ENCODE measurements at places on chromosomes 5 and 9.
A peak's percentile ranks its signal among the peaks of the same experiment; 100 is the strongest.

DNA sequence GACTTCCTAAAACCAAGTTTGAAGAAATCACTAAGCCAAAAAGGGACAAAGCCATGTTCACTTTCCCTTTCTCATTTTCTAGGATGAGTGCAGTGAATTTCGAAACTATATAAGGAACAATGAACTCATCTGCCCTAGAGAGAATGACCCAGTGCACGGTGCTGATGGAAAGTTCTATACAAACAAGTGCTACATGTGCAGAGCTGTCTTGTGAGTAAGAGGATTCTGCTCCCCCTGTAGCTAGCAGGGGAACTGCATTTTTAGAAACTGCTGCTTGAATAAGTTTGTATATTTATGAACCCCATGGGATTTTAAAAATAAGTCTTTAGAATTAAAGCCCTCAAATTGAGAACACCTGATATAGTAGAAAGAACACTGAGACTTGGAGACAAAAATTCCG is 42.7 kb upstream of the SPINK14 start:
- H3K4me3 ChIP-seq: no peak overlapping the region
- DNase-seq: no peak
- H3K36me3 ChIP-seq: peaks cover 25% of the 10 kb centered on the region
- no peaks in the 10 kb centered on the region for H3K27me3 ChIP-seq
- H3K27ac ChIP-seq: no peak overlapping the region

- no peaks in the 10 kb centered on the region for H3K4me1 ChIP-seq
- peaks cover 45% of the 10 kb centered on the region for H3K36me3 ChIP-seq
- H3K27ac ChIP-seq: no peak overlapping the region
- no peak overlapping the region for H3K4me3 ChIP-seq
- H3K27me3 ChIP-seq: no peaks in the 10 kb centered on the region
These were observed 31.7 kb downstream of the CLTA start for GRCh38 chr9:36222449-36222848.

- no peaks in the 10 kb centered on the region for H3K27me3 ChIP-seq
- no peak overlapping the region for H3K27ac ChIP-seq
- H3K4me3 ChIP-seq: no peak overlapping the region
- H3K36me3 ChIP-seq: peaks cover 23% of the 10 kb centered on the region
- no peaks in the 10 kb centered on the region for H3K4me1 ChIP-seq
These were observed 8.0 kb downstream of the CEP72 start for GRCh38 chr5:620152-620551.

DNA sequence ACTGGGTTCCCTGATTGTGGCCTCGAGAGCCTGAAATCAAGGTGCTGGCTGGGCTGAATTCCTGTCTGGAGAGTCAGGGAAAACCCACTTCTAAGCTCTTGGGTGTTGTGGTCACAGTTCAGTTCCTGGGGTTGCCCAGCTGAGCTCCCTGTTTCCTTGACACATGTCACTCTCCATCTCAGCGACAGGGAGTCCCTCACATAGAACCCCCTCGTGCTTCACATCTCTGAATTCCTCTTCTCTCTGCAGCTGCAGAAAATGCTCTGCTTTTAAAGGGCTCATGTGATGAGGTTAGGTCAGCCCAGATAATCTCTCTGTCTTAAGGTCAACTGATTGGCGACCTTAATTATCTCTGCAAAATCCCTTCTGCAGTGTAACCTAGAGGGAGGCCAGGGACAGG is 53.5 kb upstream of the NFIL3 start:
- H3K27me3 ChIP-seq: no peaks in the 10 kb centered on the region
- no peaks in the 10 kb centered on the region for H3K4me1 ChIP-seq
- H3K27ac ChIP-seq: no peak overlapping the region
- DNase-seq: no peak
- H3K4me3 ChIP-seq: no peak overlapping the region

GRCh38 chr9:70618784-70619183 is 204.3 kb upstream of the KLF9 start:
- no peak overlapping the region for H3K4me3 ChIP-seq
- H3K27ac ChIP-seq: no peak overlapping the region
- H3K4me1 ChIP-seq: no peaks in the 10 kb centered on the region

- peaks cover 69% of the 10 kb centered on the region for H3K27me3 ChIP-seq
- peaks cover 10% of the 10 kb centered on the region for H3K4me1 ChIP-seq
- H3K27ac ChIP-seq: no peak within 1 kb of the TSS
- DNase-seq: no peak
These were observed at the start of gene IGFBPL1 for GRCh38 chr9:38423973-38424843. IGFBPL1 (minus strand) TSS chr9:38424454; CDS start chr9:38424424, 30 bp downstream.

DNA sequence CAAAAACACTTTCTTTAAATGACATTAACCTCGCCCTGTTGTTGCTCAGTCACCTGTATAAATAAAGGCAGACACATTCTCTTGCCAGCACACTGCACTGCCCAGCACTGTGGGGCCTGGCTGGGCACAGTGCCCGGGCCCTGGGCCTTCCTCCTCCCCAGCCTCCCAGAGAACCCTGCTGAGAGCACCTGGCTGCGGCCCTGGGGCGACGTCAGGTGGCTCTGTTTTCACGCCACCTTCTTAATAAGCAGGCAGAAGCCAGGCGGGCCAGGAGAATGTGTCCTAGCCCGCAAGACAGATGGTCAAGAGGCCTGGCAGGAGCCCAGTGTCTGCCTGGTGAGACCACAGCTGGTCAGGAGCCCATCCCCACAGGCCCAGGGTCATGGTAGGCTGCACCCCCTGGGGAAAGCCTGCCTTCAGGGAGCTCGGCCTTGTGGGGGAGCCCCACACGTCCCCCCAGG is 8.2 kb upstream of the AGPAT2 start:
- peaks cover 4% of the 10 kb centered on the region for H3K27me3 ChIP-seq
- H3K36me3 ChIP-seq: no peaks in the 10 kb centered on the region

- DNase-seq: no peak
- peaks cover 9% of the 10 kb centered on the region for H3K36me3 ChIP-seq
- no peaks in the 10 kb centered on the region for H3K4me1 ChIP-seq
- H3K27me3 ChIP-seq: no peaks in the 10 kb centered on the region
- no peak overlapping the region for H3K27ac ChIP-seq
These were observed 122.9 kb downstream of the CDC42SE2 start for GRCh38 chr5:131386779-131387178.

- H3K27me3 ChIP-seq: peaks cover 87% of the 10 kb centered on the region
- peaks cover 26% of the 10 kb centered on the region for H3K4me1 ChIP-seq
- peak overlapping the region; percentile 67 for H3K27ac ChIP-seq
- H3K36me3 ChIP-seq: no peaks in the 10 kb centered on the region
- no peak for DNase-seq
These were observed 3.1 kb downstream of the ANXA2R start for GRCh38 chr5:43036856-43037635.

DNA sequence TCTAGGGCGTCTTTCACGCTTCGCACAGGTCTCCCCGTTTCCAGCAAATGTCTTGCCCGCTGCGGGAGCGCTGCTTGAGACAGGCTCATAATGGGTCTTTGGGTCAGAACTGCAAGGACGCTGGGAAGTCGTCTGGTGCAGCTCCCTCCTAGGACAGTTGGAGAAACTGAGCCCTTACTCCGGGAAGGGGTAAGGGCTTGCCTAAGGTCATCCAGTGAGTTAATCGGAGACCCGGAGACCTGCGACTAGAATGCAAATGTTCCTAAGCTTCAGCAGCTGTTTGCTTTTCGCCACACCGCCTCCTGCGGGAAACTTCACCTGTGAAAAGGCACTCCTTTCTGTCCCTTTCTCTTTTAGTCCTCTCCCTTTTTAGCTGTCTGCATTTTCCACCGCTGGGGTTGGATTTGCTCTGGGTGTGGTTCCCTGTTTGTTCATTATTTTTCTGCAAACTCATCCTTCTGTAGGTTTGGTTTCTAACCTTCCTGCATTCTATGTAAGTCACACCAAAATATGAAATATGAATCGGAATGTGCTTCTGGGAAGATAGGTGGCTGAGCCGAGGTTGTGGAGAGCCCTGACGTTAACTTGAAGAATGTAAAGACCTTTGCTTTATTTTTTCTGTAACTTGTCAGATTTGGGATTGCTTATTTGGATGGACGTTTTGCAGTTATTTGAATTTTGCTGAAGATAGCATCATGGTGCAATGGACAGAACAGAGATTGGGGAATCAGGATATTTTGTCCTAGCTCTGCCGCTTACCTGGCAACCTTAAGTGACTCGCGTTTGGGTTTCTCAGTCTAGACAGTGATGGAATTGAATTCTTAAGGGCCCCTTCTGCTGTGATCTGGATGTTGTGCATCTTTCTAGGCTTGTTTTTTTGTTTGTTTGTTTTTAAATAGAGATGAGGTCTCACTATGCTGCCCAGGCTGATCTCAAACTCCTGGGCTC is 909 bp downstream of the SLC36A1 start:
- peak; percentile 41 for DNase-seq
- H3K27ac ChIP-seq: peak overlapping the region; percentile 84
- H3K36me3 ChIP-seq: no peaks in the 10 kb centered on the region
- peaks cover 12% of the 10 kb centered on the region for H3K4me1 ChIP-seq
- H3K4me3 ChIP-seq: peak overlapping the region; percentile 91

DNA sequence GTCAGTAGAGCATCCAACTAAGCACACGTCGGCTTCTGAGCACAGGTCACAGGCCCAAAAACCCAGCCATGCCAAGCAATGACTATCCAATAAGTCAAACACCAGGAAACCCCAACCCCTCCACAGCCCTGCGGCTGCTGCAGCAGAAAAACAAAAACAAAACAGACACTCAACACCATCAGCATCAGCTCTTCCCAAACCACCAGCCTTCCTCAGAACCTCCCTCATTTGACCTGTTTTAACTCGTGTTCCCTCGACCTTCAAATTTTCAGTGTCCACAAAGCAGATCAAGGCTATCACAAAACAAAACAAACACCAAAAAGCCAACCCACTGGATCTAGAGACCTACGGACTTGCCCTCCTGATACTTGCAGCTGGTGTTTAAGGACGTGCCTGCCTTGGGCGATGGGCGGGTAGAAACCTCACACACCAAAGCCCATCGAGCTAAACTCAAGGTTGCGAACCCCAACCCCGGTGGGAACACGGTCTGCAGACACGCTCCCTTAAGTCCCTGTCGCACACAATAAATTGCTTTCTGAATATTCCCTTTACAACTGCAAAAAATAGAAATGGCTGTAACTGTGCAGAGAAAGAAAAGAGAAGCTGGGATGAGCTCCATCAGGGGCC is 247.1 kb upstream of the ANKRD55 start:
- no peaks in the 10 kb centered on the region for H3K27me3 ChIP-seq
- H3K4me1 ChIP-seq: peaks cover 48% of the 10 kb centered on the region
- H3K27ac ChIP-seq: peak overlapping the region; percentile 87
- H3K4me3 ChIP-seq: peak overlapping the region; percentile 63

GRCh38 chr9:93224591-93224990 is 40.7 kb downstream of the WNK2 start:
- peaks cover 2% of the 10 kb centered on the region for H3K27me3 ChIP-seq
- peaks cover 14% of the 10 kb centered on the region for H3K4me1 ChIP-seq
- no peaks in the 10 kb centered on the region for H3K36me3 ChIP-seq
- H3K27ac ChIP-seq: no peak overlapping the region
- no peak for DNase-seq

DNA sequence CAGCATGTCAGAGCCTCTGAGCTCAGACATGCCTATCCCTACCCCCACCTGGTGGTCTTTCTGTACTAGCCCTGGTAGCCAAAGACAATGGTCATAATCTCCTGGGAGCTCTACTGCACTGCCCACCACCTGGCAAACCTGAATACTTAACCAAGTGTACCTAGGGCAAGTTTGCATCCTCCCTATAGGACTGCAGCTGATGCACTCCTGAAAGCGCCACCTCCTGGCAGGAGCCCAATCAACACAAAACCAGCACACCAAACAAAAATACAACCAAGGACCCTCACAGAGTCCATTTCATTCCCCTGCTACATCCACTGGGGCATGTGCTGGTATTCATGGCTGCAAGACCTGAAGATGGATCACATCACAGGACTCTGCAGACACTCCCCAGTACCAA is 14.8 kb upstream of the FAM174A start:
- H3K27ac ChIP-seq: no peak overlapping the region
- H3K4me1 ChIP-seq: no peaks in the 10 kb centered on the region
- no peak overlapping the region for H3K4me3 ChIP-seq
- no peaks in the 10 kb centered on the region for H3K36me3 ChIP-seq
- no peak for DNase-seq
- peaks cover 2% of the 10 kb centered on the region for H3K27me3 ChIP-seq

- DNase-seq: no peak
- no peak overlapping the region for H3K4me3 ChIP-seq
- H3K4me1 ChIP-seq: peaks cover 16% of the 10 kb centered on the region
These were observed 7.0 kb downstream of the RCL1 start for GRCh38 chr9:4799775-4800174.

- no peaks in the 10 kb centered on the region for H3K27me3 ChIP-seq
- no peak overlapping the region for H3K27ac ChIP-seq
- H3K4me3 ChIP-seq: no peak overlapping the region
- peaks cover 13% of the 10 kb centered on the region for H3K4me1 ChIP-seq
These were observed 52.1 kb upstream of the FREM1 start for GRCh38 chr9:14962193-14962882.

- peaks cover 7% of the 10 kb centered on the region for H3K27me3 ChIP-seq
- no peaks in the 10 kb centered on the region for H3K36me3 ChIP-seq
These were observed 1.1 kb upstream of the LCNL1 start for GRCh38 chr9:136981588-136982231.

GRCh38 chr9:116757030-116757429 is 69.9 kb downstream of the TRIM32 start:
- H3K27ac ChIP-seq: no peak overlapping the region
- no peaks in the 10 kb centered on the region for H3K4me1 ChIP-seq
- no peaks in the 10 kb centered on the region for H3K36me3 ChIP-seq
- H3K4me3 ChIP-seq: no peak overlapping the region
- no peak for DNase-seq
